Activated CD4-positive, alpha-beta T cell treated with anti-CD3 and anti-CD28 coated beads, Interleukin-2, amount 50 U/mL, for 24 hours (primary cell): ENCODE measurements at places on chromosomes 13 and 19.
A peak's percentile ranks its signal among the peaks of the same experiment; 100 is the strongest.

DNA sequence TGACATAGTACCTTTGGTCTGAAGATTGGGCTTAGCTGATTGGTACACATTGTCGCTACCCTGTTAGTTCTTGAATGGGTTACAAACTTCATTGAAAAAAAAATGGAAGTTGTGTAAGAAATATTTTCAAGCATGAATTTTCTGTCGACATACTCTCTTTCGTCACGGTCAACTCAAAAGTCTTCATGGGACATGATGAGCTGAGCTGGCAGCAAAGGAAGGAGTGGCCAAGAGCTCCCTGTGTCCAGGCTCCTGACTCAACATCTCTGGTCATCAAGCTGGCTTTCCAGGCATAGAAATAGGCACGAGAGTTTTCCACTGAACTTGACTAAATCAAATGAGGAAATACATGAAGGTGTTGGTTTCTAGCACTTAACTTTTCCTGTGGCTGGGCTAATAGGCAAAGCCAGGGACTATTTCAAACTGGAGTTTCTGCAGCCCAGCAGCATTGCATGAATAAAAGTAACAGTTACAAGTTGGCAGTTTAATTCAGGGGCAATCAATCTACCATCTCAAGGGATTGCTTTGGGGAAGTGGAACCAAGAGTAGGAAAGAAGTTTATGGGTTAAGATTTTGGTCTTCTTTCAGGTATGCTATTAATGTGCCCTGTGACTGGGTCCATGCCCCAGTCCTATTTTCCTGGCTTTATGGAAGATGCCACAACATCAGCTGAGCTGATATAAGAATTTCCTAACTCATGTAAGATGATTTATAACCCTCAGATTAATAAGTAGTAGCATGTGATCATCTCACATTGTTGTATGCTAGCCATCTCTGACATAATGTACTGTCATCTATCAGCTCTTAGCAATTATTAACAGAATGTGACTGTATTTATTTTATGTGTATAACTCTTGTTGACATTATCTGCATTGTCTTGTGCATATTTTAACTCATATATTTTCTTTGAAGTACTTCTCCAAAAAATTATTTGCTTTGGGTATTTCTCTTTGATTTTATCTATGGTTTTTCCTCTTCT, 385.8 kb downstream of the DLEU7 start:
- DNase-seq: no peak

GRCh38 chr19:28905996-28906395, 307.0 kb downstream of the UQCRFS1 start:
- DNase-seq: no peak

GRCh38 chr19:47026889-47027288, 7.3 kb downstream of the NPAS1 start:
- DNase-seq: no peak

GRCh38 chr19:6610934-6611852, 20.2 kb upstream of the CD70 start:
- no peak for DNase-seq

DNA sequence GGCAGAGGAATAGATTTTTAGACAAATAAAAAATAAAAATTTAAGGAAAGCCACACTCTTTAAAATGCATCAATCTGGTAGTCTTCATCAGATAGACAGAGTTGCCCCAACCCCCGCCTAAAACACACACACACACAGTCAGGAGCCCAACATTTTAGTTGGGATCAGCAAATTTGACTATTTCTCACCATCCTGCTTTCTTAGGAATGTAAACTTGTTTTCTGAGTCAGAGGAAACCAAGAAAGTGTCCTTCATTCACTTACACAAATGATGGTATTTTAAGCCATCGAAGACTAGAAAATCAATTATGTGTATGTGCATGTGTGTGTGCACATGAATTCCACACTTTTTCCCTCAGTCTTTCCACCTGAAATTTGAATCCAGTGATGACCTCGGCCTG, 1657.5 kb downstream of the SLITRK1 start:
- DNase-seq: no peak

- no peak for DNase-seq
Observed at GRCh38 chr13:75316427-75316826, 165.5 kb downstream of the TBC1D4 start.

GRCh38 chr13:44416301-44416700, 42.7 kb downstream of the SERP2 start:
- no peak for DNase-seq

GRCh38 chr19:47486900-47487299, 2.9 kb upstream of the KPTN start:
- DNase-seq: no peak

- DNase-seq: no peak
Observed at GRCh38 chr19:49892716-49893115, 4.0 kb downstream of the IL4I1 start.

- no peak for DNase-seq
Observed at GRCh38 chr19:29540114-29540513, 14.3 kb downstream of the VSTM2B start.

GRCh38 chr19:17183858-17184321, 31.3 kb upstream of the USE1 start:
- DNase-seq: no peak

GRCh38 chr13:60837806-60838205, 440.8 kb downstream of the TDRD3 start:
- no peak for DNase-seq

- DNase-seq: no peak
Observed at GRCh38 chr13:48551329-48551728, 18.4 kb upstream of the RCBTB2 start.

- no peak for DNase-seq
Observed at GRCh38 chr19:31658993-31659896, 310.0 kb upstream of the TSHZ3 start.

GRCh38 chr19:24159707-24160106, 72.7 kb downstream of the ZNF254 start:
- no peak for DNase-seq

DNA sequence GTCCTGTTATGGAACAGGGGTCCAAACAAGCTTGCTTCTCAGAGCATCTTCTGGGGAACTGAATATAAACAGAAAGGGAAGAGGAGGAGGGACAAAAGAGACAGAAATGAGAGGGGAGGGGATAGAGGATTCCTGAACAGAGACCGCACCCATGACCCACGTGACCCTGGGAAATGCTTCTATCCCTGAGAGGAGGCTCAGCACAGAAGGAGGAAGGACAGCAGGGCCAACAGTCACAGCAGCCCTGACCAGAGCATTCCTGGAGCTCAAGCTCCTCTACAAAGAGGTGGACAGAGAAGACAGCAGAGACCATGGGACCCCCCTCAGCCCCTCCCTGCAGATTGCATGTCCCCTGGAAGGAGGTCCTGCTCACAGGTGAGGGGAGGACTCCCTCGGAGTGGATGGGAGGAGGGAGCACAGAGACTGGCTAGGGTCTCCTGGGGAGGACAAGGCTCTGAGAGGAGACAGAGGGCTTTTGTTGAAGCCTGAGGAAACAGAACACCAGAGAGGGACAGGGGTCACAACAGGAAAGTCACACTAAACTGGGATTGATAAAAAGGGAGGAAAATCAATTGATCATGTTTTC, at the start of gene CEACAM6:
CEACAM6 (plus strand) TSS at position 203 of the 586 bp plus-strand sequence; CDS start at position 312, 109 bp downstream.
- DNase-seq: no peak

GRCh38 chr13:39105110-39105509, 66.9 kb downstream of the NHLRC3 start:
- DNase-seq: no peak

DNA sequence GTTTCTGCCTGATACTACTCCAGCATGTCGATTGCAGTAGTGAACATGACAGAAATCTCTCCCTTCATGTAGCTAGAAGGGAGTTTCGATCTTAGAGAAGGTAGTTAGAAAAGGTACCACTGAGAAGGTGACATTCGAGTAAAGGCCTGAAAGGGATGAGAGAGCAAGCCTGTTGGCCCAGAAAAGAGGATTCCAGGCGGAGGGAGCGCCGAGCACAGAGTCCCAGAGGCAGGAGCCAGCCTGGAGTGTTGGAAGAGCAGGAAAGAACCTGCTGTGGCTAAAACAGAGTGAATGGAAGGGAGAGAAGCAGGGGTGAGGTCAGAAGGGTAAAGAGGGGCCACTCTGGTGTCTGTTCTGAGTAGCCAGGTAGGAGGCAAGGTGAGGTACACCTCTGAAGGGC, 52.5 kb downstream of the GARRE1 start:
- DNase-seq: no peak

GRCh38 chr19:6161271-6161850, 25.9 kb downstream of the ACSBG2 start:
- peak; percentile 27 for DNase-seq

DNA sequence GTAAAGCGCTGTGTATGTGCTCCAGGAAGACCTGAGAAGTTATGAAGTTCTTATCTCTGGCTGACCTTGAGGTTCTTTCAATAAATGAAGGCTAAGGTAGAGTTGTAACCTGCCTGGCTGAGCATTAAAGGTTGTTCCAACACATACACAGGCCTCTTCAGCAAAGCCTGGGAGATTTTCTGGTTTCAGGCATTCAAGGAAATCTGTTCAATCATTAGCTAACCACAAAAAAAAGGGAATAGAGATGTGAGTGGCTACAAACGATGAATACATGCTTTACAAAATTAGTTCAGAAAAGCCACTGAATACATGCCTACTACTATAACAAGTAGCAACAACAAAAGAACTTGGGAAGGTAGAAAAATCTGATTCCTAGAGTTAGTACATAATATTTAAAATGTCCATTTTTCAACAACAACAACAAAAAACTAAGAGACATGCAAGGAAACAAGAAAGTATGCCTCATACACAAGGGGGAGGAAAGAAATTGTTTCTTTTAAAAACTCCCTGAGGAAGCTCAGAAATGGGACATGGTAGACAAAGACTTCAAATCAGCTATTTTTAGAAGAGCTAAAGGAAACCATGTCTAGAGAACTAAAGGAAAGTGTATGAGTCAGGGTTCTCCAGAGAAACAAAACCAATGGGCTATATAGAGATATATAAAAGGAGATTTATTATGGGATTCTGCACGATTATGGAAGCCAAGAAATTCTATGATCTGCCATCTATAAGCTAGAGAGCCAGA, 191.5 kb upstream of the IPO5 start:
- no peak for DNase-seq

- DNase-seq: no peak
Observed at GRCh38 chr19:8248348-8249328, 39.5 kb downstream of the CERS4 start.

GRCh38 chr13:33745370-33746324, 72.3 kb upstream of the RFC3 start:
- DNase-seq: no peak

DNA sequence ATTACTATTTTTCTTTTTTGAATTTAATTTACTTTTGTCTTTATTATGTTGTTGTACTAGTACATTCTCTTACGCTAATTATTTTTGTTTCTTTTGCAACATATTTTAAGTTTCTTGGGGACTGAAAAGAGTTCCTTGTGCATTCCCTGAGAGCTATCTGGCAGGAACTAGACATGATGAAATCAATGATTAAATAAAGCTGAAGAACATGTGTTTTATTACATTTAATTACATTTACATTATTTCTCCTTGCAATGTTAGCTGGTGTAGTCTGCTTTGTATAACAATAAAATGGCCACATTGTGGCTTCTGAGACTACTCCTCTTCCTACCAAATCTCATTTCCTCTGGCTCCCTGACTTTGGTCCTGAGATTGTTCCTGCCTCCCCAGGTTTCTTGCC, 244.9 kb downstream of the NDFIP2 start:
- DNase-seq: no peak

DNA sequence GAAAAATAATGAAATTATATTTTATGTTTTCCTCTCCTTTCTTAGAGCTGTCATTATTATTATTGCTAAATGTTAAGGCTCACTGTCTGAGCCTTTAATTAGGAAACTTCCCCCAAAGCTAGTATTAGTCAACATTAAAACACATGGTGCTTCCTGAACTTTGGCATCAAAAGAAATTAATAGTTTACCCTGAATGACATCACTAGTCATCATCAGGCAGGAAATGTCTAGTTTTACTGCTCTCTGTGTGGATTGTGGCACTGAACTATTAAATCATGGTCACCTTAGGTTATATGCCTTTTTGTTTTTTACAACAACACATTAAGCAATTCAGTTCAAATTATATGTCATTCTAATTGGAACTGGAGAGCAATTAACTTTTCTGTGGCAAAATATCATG, 595.5 kb downstream of the SLITRK1 start:
- no peak for DNase-seq

DNA sequence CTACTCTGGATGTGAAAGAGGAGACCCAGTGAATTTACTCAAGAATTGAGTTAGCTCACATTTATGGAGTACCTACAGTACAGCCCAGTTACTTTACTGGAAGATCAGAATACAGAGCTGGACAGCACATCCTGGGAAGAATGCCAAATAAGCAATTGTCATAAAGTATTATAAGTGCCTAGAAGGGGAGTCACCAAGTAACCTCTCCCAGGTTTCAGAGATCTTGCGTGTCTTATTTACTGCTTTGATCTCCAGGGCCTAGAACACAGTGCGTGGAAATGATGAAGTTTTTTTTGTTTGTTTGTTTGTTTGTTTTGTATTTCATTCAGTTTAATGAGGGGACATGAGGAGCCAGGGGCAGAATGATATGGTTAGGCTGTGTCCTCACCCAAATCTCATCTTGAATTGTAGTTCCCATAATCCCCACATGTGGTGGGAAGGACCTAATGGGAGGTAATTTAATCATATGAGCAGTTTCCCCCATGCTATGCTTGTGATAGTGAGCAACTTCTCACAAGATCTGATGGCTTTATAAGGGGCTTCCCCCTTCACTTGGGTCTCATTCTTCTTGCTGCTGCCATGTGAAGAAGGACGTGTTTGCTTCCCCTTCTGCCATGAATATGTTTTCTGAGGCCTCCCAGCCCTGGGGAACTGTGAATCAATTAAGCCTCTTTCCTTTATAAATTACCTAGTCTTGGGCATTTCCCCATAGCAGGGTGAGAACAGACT, 5.2 kb downstream of the GARRE1 start:
- no peak for DNase-seq

- no peak for DNase-seq
Observed at GRCh38 chr13:72692884-72693514, 34.4 kb downstream of the MZT1 start.

- DNase-seq: no peak
Observed at GRCh38 chr13:100497389-100497788, 91.2 kb downstream of the GGACT start.

DNA sequence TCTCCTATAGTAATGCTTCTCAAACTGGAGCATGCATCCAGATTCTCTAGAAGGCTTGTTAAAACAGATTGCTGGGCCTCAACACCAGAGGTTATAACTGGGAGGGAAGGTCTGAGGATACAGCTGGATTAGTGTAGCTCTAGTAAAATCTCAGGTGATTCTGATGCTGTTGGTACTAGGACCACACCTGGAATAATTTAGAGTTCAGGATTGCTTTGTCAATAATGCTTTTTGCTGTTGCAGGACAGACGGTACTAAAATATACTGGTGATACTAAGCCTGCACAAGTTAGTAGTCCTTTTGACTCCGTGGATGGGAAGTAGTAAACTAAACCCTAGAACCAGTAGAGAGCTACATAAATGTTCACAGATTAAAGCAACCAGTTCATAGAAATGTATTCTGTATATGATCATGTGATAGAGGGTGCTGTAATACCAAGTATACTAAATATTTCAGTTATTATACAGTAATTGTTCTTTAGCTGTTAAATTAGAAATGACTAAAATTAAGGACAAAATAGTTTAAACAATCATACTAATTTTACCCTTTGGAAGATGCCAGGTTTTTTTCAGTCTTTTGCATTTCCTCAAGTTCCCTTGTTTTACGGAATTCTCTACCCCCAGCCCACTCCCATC, 258.2 kb upstream of the STARD13 start:
- DNase-seq: no peak
